ENCODE measurements at places on chromosomes 7 and 10.

GRCh38 chr10:117684046-117684610, 141.6 kb downstream of the EMX2 start:
- DNase-seq, result no peak

GRCh38 chr10:32911285-32912016, 46.6 kb downstream of the ITGB1 start:
- DNase-seq, result no peak

DNA sequence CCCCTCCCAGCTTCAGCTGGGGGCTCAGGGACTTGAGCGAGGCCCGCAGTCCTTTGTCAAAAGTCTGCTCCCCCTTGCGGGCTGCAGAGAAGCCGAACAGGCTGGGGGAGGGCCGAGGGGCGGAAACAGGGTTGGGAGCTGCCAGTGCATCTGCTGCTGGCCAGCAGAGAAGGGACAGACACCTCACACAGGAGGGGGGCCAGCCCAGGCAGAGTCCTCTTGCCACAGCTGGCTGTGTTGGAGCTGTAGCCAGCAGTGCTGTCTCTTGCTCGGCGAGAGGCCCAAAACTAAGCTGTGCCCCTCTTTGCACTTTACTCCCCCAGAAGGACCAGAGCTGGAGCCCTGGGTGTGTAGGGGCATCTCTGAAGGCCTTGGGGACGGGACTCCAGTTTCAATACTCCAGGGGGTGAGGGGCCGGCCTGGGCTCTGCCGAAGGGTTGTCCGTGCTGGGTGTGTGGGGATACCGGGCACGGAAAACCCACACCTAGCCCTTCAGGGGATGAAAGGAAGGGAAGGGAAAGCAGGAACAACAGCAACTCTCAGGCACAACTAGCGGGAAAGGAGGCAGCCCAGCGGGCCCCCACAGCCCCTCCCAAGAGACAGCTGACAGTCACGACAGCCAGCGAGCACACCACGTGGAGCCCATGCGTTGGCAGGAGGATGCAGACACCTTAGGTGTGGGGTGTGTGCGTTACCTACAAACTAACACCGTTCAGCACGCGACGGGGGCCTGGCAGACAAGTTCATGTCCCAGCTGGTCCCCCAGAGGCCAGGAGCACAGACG, 17.8 kb downstream of the YKT6 start:
- no peak for DNase-seq

DNA sequence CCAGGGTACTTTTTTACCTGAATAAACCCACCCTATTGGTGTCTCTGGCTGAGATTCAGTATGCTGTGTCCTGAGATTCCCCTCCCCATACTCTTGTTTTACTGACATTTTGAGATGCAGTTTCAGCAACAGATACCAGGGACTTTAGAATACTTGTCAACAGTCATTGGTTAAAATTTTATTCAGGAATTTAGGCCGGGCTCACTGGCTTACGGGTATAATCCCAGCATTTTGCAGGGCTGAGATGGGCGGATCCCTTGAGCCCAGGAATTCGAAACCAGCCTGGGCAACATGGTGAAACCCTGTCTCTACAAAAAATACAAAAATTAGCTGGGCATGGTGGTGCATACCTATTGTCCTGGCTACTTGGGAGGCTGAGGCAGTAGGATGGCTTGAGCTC, 90.0 kb upstream of the GATAD1 start:
- no peak for DNase-seq

- DNase-seq, result no peak
These were observed 79.0 kb upstream of the CHST15 start for GRCh38 chr10:124172181-124172916.

DNA sequence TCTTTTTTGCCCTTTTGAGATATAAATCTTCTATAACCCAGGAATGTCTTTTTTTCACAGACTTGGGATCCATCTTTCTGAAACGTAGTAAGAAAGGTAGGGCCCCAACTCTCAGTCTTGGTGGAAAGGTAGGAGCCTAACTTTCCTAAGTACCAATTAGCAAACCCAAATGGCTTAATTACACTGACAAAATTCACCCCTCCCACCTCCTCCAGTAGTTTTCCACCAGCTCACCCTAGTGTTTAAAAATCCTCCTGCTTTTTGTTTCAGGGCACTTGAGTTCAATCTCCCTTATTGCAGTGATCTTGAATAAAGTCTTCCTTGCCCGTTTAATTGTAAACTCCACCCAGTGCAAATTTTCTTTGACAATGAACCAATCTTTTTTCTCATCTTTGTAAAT, 600.0 kb downstream of the PHTF2 start:
- no peak for DNase-seq

- no peak for DNase-seq
These were observed 141.8 kb upstream of the NOBOX start for GRCh38 chr7:144545330-144545729.

- DNase-seq, result no peak
These were observed 126.9 kb downstream of the TACC2 start for GRCh38 chr10:122115874-122116273.

- DNase-seq, result no peak
These were observed 231.4 kb downstream of the BMPER start for GRCh38 chr7:34136698-34137097.

- no peak for DNase-seq
These were observed 257.7 kb downstream of the BAMBI start for GRCh38 chr10:28935061-28935460.

DNA sequence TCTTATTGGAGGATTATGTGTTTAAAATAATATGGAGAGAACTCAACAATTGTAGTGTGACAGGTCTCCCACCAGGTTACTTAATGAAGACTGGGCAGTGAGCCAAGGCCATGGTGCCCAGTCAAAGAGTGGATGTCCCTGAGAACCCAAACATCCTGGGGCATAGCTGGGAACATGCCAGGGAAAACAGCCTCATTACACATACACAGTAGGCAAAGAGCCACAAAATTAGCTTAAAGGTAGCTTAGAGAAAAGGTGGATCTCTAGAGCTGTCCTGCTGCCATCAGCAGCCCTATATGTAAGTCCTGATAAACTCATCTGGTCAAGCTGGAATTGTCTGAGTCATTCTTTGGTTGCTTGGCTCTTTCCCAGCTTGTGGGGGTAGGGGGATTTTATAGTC, 287.8 kb downstream of the PHF14 start:
- DNase-seq, result no peak

DNA sequence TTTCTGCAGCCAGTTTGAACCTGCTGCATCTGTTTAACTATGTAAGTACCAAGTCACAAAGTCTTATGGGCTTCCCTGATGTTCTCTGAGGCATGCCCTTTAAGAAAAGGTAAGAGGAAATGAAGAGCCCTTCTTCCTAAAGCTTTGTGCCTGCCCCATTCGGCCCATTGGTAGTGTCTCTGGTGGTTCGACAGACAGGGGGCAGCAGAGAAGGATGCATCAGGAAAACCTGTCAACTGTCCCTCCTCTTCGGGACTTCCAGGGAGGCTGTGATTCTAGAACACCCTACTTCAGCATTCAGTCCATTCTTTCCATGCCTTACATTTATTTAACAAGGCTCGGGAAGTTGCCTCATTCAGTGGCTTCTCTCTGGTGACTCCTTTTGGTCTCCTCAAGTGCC, 1.9 kb upstream of the SFRP4 start:
- DNase-seq, result no peak

DNA sequence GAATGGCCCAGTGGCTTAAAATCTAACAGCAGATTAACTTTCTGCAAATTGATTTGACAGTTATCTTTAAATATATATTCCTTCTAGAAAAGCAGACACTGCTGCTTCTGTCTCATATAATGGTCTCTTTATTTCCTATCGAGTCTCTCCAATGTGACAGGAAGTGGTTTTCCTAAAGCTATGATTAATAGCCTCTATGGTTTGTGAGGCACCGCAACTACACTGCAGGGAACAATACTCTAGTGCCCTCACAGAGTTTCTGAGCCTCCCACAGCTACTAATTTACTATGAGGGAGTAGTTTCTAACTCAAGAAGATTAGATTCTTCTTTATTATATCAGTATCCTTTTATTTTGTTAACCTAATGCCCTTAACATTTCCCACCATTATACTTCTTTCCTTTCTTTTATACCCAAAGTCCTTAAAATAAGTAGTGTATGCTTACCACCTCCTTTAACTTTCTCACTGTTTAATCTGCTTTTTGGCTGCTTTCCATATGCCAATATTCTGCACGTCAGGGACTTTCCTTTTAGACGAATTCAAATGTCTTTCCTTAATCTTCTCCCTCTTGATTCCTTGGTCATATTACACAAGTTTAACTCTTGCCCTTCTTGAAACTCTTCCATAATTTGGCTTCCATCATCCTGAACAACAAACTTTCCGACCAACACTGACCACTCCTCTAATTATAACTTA, 23.8 kb upstream of the AHR start:
- DNase-seq, result no peak

GRCh38 chr10:101103430-101103829, 27.7 kb upstream of the TLX1 start:
- DNase-seq, result no peak

DNA sequence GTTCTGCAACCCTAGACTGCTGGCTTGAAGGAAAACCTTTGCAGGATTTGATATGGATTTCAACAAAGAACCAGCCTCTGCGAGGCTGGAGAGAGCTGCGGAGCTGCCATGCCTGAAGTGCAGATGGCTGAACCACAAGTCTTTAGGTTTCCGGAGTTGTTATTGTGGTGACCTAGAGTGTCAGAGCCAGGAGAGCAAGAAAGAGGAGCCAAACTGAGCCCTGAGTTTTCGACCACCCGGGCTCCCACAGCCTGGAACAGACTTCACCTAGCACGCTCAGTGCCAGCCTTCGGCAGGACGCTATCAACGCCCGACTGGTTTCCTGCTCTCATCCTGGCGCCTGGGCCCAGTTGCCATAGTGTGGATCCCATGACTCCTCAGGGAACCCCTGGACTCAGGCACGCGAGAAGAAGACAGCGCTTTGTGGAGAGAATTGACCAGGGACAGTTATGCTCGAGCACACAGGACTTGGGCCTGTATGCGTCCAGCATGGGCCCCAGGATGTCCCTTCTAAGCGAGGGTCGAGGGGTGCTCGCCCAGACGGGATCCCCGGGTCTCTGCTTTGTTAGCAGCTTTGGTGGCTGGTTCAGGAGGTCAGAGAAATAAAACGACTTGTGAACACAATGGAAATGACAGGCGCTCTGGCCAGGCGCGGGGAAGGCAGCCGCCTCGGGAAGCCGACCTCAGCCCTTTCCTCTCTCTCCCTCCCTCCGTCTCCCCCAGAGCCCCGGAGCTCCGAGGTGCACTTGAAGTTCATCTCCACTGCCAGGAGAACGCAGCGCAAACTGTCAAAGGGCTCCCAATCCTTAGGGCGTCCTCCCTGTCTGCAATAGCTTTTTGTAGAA, 1.8 kb upstream of the GAD2 start:
- no peak for DNase-seq

DNA sequence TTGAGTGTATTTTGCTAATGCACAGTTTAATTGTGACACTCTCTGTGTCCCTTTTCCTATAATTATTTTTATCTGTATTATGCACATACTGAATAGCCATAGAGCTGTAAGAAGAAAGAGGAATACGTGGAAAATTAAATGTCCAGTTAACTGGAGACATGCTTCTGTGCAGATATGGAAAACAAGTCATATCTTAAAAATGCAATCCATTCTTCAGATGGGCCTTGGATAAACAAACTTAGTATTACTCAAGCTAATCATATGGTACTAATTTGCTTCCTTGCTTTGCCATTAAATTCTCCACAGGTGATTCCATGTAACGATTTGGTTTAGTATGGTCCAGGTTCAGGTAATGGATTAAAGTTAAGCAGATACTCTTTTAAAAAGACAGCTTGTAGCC, 201.2 kb upstream of the CELF2 start:
- DNase-seq, result no peak
